ENCODE measurements at places on chromosomes 12 and 14. TPM values are rescaled to one million over a fixed set of nuclear protein-coding genes. Genes with fewer than 3 reads are reported as not detected.

The ZFHX2 gene
- total RNA-seq, result 0.41 TPM

The PLEKHH1 gene
- 0.45 TPM for total RNA-seq

The ATL1 gene
- 10.7 TPM for total RNA-seq

The OS9 gene
- 229 TPM for total RNA-seq

The P2RX7 gene
- total RNA-seq, result 0.18 TPM

The LALBA gene
- total RNA-seq, result not detected

The IL22 gene
- total RNA-seq, result not detected

The SLC39A2 gene
- total RNA-seq, result 0.18 TPM

The KRT79 gene
- not detected for total RNA-seq

The GLIPR1L1 gene
- total RNA-seq, result not detected

The SDR9C7 gene
- not detected for total RNA-seq
